ENCODE measurements at places on chromosomes 3 and 15. TPM values are rescaled to one million over a fixed set of nuclear protein-coding genes. Genes with fewer than 3 reads are reported as not detected.

The XCR1 gene
- not detected for total RNA-seq

The GABRR3 gene
- total RNA-seq: under 0.01 TPM

The ZNF662 gene
- 8.8 TPM for total RNA-seq

The CDCP1 gene
- 18.5 TPM for total RNA-seq

The FGF7 gene
- 61.4 TPM for total RNA-seq

The SLC35G2 gene
- total RNA-seq: 11.7 TPM

The TYRO3 gene
- total RNA-seq: 4.4 TPM

The CORO2B gene
- total RNA-seq: 3.1 TPM

The FEZF2 gene
- total RNA-seq: not detected

The SAMMSON gene
- 0.67 TPM for total RNA-seq

GRCh38 chr3:4776980-4777581 lies 202.2 kb upstream of the BHLHE40 start:
- no peak overlapping the region for H3K4me3 ChIP-seq
- DNase-seq: no peak
- no peaks in the 10 kb centered on the region for H3K27me3 ChIP-seq
- H3K36me3 ChIP-seq: no peaks in the 10 kb centered on the region
- H3K27ac ChIP-seq: no peak overlapping the region

DNA sequence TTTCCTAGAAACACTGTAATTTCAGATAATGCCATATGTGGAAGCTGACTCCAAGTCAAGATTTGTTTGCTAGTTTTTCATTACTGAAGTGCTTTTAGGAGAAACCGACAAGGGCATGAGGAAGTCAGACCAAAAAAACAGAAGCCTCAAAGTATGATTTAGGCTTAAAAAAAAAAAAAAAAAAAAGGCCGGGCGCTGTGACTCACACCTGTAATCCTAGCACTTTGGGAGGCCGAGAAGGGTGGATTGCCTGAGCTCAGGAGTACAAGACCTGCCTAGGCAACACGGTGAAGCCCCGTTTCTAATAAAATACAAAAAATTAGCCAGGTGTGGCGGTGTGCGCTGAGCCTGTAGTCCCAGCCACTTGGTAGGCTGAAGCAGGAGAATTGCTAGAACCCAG lies 11.6 kb downstream of the RPL15 start:
- no peaks in the 10 kb centered on the region for H3K36me3 ChIP-seq
- no peak overlapping the region for H3K27ac ChIP-seq

GRCh38 chr3:62604298-62604697 lies 230.9 kb upstream of the FEZF2 start:
- peaks cover 42% of the 10 kb centered on the region for H3K4me1 ChIP-seq
- H3K4me3 ChIP-seq: no peak overlapping the region
- H3K36me3 ChIP-seq: no peaks in the 10 kb centered on the region
- H3K27me3 ChIP-seq: no peaks in the 10 kb centered on the region
- peak; percentile 53 for DNase-seq

DNA sequence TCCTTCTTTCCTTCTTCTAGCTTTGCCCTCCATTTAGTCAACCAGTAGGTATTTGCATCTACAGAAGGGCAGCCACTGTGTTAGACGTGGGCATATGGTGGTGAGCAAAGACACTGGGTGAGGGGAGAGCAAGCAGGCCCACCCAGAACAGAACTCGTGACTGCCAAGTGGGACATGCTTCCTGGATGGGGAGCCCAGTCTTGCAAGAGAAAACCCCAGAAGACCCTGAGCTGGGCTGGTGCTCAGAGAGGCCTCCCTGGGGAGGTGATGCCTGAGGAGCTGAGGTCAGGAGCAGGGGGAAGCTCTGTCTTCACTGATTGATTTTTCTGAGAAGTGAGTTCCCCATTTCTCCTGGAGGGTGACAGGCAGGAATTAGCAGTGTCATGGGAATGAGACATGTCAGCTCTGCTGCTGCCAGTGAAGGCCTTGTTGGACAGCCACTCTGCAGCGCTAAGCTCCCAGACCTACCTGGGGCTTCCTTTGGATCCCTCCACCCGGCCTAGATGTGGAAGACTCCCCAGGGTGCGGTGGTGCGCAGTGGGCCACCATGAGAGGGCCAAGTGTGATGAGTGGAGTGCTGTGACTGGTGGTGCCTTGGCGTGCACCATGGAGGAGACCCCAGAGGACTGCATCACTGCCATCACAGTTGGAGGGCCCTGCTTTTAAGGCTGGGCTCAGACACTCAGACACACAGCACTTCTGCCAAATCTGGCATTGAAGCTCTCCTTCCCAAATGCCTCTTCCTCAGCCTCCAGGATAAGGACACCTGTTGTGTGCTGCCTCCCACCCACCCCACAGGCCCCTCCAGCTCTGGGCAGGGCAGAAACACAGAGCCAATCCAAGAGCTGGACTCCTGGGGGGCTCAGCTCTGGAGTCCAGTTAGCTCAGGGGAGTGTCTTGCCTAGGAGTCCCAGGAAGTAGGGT lies 40.0 kb upstream of the TOPBP1 start:
- DNase-seq: no peak
- no peak overlapping the region for H3K4me3 ChIP-seq
- H3K27ac ChIP-seq: no peak overlapping the region
- no peaks in the 10 kb centered on the region for H3K4me1 ChIP-seq

DNA sequence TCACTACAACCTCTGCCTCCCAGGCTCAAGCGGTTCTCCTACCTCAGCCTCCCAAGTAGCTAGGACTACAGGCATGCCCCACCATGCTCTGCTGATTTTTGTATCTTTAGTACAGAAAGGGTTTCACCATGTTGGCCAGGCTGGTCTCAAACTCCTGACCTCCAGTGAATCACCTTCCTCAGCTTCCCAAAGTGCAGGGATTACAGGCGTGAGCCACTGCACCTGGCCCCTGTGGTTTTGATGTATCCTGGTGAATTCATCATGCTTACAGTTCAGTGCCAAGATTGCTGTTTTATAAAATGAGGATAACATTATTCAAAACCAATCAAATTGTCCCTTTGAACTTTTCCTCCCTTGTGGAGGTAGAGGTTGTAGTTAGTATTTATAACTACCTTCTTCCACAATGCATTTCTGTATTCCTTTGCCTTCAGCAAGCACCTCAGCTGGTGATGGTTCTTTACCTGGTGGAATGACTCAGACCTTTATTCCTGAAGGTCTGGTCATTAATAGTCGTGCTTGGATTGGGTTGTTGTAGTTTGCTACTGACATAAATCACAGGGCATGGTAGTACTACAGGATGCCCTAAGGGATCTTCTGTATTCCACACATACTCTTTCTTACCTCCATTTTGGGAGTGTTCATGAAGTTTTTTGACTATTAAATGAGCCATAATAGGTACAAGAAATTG lies 76.9 kb downstream of the UBP1 start:
- no peak overlapping the region for H3K27ac ChIP-seq
- H3K4me3 ChIP-seq: no peak overlapping the region
- no peaks in the 10 kb centered on the region for H3K27me3 ChIP-seq

DNA sequence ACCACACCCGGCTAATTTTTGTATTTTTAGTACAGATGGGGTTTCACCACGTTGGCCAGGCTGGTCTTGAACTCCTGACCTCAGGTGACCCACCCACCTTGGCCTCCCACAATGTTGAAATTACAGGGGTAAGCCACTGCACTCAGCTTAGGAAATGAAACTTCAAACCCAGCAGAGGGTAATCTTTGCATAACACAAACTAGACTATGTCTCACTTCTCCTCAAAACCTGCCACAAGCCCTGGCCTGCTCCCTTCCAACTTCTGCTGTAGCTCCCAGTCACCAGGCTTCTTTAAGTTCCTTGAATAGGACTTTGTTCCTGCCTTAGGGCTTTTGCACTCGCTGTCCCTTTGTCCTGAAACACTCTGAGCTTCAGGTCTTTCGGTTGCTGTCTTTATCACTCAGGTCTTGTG lies 39.2 kb upstream of the SEMA4B start:
- H3K4me1 ChIP-seq: peaks cover 67% of the 10 kb centered on the region
- DNase-seq: no peak
- peak overlapping the region; percentile 85 for H3K27ac ChIP-seq
- H3K4me3 ChIP-seq: no peak overlapping the region
- no peaks in the 10 kb centered on the region for H3K36me3 ChIP-seq

- H3K4me1 ChIP-seq: peaks cover 8% of the 10 kb centered on the region
- H3K36me3 ChIP-seq: peaks cover 27% of the 10 kb centered on the region
- no peak overlapping the region for H3K27ac ChIP-seq
- H3K4me3 ChIP-seq: no peak overlapping the region
- H3K27me3 ChIP-seq: no peaks in the 10 kb centered on the region
- DNase-seq: no peak
Observed at GRCh38 chr3:128073807-128074206, 21.6 kb downstream of the SEC61A1 start.

GRCh38 chr3:71300951-71301393 lies 282.6 kb downstream of the FOXP1 start:
- no peaks in the 10 kb centered on the region for H3K27me3 ChIP-seq
- no peak for DNase-seq
- H3K27ac ChIP-seq: no peak overlapping the region

- H3K4me1 ChIP-seq: no peaks in the 10 kb centered on the region
- no peak for DNase-seq
- no peak overlapping the region for H3K4me3 ChIP-seq
- no peaks in the 10 kb centered on the region for H3K36me3 ChIP-seq
- H3K27ac ChIP-seq: no peak overlapping the region
Observed at GRCh38 chr3:82132210-82133069, 371.0 kb upstream of the GBE1 start.

GRCh38 chr3:10926811-10927521 lies 65.6 kb upstream of the SLC6A1 start:
- no peaks in the 10 kb centered on the region for H3K4me1 ChIP-seq
- no peaks in the 10 kb centered on the region for H3K27me3 ChIP-seq
- H3K36me3 ChIP-seq: no peaks in the 10 kb centered on the region
- DNase-seq: no peak
- H3K4me3 ChIP-seq: no peak overlapping the region

GRCh38 chr3:127709320-127710060 lies 36.7 kb downstream of the ABTB1 start:
- no peaks in the 10 kb centered on the region for H3K36me3 ChIP-seq
- H3K27ac ChIP-seq: no peak overlapping the region
- no peaks in the 10 kb centered on the region for H3K4me1 ChIP-seq

DNA sequence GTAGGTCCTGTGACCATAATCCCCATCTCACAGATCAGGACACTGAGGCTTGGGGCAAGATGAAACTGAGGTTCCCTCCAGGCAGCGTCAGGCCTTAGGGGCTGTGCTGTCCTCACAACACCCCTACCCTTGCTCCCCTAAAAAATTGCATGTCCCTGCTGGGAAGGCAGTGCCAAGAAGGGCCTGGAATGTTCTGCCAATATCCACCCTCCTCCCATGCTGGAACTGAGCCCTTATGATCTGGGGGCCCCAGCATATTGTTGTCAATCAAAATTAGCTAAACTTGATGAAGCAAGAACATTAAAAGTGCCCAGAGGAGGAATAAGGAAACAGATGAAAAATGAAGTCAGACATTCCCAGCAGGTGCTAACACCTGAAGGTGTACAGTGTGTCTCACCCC lies 13.4 kb upstream of the RTP3 start:
- DNase-seq: no peak
- H3K27ac ChIP-seq: peak overlapping the region; percentile 100
- H3K27me3 ChIP-seq: no peaks in the 10 kb centered on the region
- H3K36me3 ChIP-seq: no peaks in the 10 kb centered on the region
- no peak overlapping the region for H3K4me3 ChIP-seq

DNA sequence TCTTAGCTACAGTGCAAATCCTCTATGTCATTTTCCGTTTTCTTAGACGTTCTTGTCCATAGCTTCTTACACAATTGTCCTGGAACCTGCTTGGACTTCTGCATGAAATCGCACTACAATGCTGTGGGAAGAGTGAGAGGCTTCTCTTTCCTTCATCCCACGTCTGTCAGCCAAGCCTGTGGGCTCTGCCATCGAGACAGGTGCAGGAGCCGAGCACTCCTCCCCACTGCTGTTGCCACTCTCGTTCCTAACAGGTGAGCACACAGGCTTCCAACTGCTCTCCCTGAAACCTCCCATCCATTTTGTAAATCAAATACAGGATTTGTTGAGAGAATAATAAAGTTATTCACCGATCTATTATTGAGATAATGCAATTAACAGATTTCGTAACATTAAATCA lies 23.5 kb downstream of the ZXDC start:
- no peaks in the 10 kb centered on the region for H3K4me1 ChIP-seq
- H3K4me3 ChIP-seq: no peak overlapping the region
- H3K27me3 ChIP-seq: no peaks in the 10 kb centered on the region

- DNase-seq: peak; percentile 3
- no peak overlapping the region for H3K4me3 ChIP-seq
- no peaks in the 10 kb centered on the region for H3K27me3 ChIP-seq
- H3K27ac ChIP-seq: no peak overlapping the region
- H3K36me3 ChIP-seq: no peaks in the 10 kb centered on the region
Observed at GRCh38 chr15:95365511-95366107, 964.9 kb upstream of the NR2F2 start.

Data from thyroid gland (tissue), 4 donors.